ENCODE measurements at places on chromosomes 2 and 18. TPM values are rescaled to one million over a fixed set of nuclear protein-coding genes. Genes with fewer than 3 reads are reported as not detected.

- no peaks in the 10 kb centered on the region for H3K27me3 ChIP-seq
- H3K36me3 ChIP-seq, result no peaks in the 10 kb centered on the region
- no peak overlapping the region for H3K27ac ChIP-seq
- no peaks in the 10 kb centered on the region for H3K4me1 ChIP-seq
- H3K4me3 ChIP-seq, result no peak overlapping the region
- DNase-seq, result no peak
Observed at GRCh38 chr18:73283032-73283431, 415.2 kb upstream of the NETO1 start.

THSD7B gene
- total RNA-seq, result not detected

SERPINB13 gene
- not detected for total RNA-seq

LHCGR gene
- not detected for total RNA-seq

DNA sequence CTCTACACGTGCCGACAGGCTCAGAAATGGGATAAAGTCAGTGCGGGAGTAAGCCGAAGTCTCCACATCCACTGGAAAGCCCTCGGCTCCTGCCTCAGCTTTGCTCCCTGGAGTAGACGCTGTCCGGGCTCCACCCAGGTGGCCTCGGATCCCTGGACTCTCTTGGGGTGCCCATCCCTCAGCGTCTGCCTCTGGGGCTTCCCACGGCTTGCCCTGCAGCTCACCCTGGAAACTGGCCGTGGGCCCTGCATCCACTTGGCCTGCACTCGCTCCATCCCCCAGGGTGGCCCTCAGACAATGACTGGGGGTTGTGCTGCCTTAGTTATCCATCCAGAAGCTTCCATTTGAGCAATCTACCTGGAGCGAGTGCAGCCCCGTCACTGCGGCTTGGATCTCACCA is 36.2 kb upstream of the TAF1B start:
- H3K4me1 ChIP-seq, result peaks cover 8% of the 10 kb centered on the region
- H3K27me3 ChIP-seq, result no peaks in the 10 kb centered on the region
- H3K36me3 ChIP-seq, result no peaks in the 10 kb centered on the region
- no peak overlapping the region for H3K27ac ChIP-seq
- no peak overlapping the region for H3K4me3 ChIP-seq
- DNase-seq, result no peak

GRCh38 chr2:45330637-45331409 is 280.2 kb downstream of the SRBD1 start:
- H3K27me3 ChIP-seq, result no peaks in the 10 kb centered on the region
- no peak for DNase-seq
- no peak overlapping the region for H3K4me3 ChIP-seq
- H3K4me1 ChIP-seq, result peaks cover 16% of the 10 kb centered on the region

PCBP1 gene
- total RNA-seq, result 261 TPM

LMAN2L gene
- total RNA-seq, result 21.2 TPM

- H3K27me3 ChIP-seq, result no peaks in the 10 kb centered on the region
- no peaks in the 10 kb centered on the region for H3K4me1 ChIP-seq
- DNase-seq, result no peak
- no peak overlapping the region for H3K27ac ChIP-seq
- H3K4me3 ChIP-seq, result no peak overlapping the region
Observed at GRCh38 chr2:180196419-180196977, 189.4 kb upstream of the CWC22 start.

SP140 gene
- total RNA-seq, result 1.0 TPM
